Right ventricle myocardium inferior (tissue), 1 donor: ENCODE measurements at places on chromosomes 11 and 22. TPM values are rescaled to one million over a fixed set of nuclear protein-coding genes. Genes with fewer than 3 reads are reported as not detected.

The NXPE1 gene
- not detected for total RNA-seq

The TTC12 gene
- total RNA-seq: 5.3 TPM

The RAB3IL1 gene
- total RNA-seq: 14.0 TPM

The FAM89B gene
- total RNA-seq: 45.1 TPM

The CCDC73 gene
- not detected for total RNA-seq

The MUC2 gene
- total RNA-seq: not detected

The TBX10 gene
- total RNA-seq: 0.41 TPM

The UBQLNL gene
- 0.24 TPM for total RNA-seq
